SIG-M5 (cell line): ENCODE measurements at places on chromosomes 7 and 10.

DNA sequence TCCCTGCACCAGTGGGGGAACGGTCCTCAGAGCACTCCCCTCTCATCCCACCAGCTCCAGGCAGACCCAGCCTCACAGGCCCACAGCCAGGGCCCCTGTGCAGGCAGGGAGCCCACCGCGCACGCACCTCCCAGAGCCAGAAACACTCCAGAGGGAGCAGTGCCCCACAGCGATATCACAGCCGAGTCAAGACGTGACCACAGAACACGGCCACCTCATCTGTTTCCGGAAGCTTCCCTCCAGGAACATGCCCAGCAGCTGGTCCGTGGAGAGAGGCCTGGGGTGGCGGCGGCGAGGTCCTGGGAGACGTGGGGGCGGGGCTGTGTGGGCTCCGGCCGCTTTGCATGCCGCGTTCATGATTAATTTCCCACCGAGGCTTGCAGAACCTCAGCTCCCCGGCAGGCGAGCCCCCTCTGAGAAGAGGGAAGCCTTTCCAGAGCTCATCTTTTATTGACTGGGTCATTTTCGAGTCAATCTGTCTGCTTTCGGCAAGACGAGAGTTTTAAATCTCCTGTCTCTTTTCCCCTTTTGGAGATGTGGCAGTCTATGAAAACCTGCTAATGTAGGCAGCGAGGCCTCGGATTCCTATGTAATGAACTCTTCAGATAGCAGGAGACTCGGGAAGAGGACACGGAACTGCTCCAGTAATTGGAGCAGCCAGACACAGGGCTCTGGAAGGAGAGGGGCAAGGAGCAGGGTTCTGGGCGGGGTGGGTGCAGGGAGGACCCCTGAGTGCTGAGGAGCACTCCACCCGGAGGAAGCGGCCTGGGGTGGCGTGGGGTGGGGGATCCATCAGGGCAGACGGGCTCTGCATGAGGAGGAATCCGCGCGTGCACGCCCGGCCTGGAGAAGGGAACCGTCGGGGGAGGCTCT is 242.8 kb downstream of the ELFN1 start:
- DNase-seq: no peak

DNA sequence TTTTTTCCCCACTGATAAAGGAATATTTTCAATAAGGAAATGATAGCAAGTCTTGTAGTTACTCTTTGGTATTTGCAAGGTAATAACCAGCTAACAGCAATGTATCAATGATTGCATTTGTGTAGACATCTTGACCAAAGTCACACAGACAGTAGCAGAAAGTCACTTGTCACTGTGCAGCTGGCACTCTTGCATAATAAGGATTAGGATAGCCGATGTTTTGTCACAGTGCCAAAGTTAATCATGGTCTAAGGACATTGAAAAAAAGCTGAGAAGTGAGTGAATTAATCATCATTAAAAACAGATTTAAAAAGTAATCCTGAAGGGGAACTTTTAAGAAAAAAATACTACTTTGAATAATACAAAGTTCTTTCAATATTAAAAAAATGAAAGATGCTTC is 834.3 kb upstream of the C7orf33 start:
- no peak for DNase-seq

DNA sequence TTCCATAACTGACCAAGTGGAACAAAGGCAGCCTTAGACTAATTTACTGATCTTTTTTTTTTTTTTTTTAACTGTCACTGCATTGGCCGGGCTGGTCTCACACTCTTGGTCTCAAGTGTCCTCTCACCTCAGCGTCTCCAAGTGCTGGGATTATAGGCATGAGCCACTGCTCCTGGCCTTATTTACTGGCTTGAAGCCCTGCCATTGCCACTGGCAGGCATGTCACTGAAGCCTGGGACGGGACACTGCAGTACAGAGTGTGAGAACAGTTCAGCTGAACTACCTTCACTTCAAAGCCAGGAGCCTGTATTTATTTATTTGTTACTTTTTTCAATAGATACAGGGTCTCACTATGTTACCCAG is 15.4 kb upstream of the ARHGAP12 start:
- DNase-seq: no peak

DNA sequence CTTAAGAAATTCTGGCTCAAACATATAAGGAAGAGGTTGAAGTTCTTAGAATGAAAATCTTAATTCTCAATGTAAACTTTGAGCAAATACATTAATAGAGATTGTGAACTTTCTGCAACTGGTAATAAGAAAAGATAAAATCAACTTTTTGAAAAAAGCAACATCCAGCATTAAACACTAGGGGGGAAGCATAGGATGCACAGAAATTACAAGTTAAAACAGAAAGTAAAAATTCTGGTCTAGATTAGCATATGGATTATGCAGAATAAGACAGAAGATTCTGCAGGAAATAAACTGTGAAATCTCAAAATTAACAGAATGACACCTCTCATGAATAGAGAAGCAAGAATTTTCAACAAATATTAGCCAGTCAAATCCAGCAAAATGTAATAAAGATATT is 38.0 kb upstream of the CAV2 start:
- no peak for DNase-seq

DNA sequence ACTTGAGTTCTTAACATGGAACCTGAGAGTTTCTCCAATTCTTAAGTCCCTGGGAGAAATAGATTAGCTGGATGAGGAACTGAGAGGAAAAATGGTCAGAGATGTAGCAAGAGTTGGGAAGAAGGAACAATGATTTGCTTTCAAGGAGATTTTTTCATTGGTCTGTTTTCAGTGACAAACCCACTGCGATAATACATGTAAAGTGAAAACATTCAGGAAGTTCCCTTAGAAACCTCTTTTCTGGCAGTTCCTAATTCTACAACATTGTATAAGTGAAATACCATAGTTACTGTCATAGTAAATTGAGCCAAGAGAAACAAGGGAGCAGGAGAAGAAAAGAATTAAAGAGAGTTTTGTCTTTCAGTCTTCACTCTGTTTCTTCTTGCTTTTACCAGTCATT is 12.1 kb upstream of the MAGI2 start:
- no peak for DNase-seq
